GM19239 (cell line): ENCODE measurements at places on chromosomes 1 and 21.

DNA sequence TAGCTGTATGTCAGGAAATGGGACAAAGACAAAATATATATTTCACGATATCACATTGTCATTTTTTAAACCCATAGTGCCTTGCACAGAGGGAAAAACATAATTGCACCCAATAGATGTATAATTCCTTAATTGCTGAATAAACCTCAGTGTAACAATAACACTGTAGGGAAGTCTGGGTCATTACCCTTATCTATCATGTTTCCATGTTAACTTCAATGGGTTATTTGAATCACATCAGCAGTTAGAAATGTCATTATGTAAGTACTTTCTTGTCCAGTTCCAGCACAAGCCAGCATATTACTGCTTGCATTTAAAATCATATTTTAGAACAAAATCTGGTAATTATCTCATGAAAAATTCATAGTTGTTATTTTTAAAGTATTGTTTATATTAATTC, 222.7 kb downstream of the HMCN1 start:
- DNase-seq = no peak

DNA sequence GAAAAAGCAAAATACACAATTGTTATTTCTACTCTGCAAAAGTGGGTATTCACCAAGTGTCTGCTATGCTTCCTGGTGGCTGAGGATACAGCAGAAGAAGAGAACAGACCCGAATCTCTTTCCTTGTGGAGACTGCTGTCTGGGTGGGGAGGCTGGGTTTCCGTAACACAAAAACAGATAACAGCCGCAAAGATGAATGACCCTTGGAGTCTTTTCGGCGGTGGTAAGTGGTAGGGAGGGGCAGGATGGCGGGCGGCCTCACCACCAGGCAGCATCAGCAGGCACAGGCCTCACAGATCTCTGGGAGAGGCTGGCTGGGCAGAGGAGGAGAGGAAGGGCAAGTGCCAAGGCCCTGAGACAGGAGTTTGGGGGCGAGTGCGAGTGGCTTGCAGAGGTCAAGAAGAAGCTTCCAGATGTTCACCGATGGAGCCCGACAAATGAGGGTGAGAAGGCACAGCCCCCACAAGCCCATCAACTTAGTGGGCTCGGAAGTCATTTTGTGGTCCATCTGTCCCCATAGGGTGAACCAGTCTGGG, 164.2 kb downstream of the RHOU start:
- DNase-seq = no peak

- DNase-seq = no peak
These were observed 46.5 kb downstream of the TP73 start for GRCh38 chr1:3698660-3699408.

GRCh38 chr1:205481629-205482151, 22.8 kb upstream of the CDK18 start:
- no peak for DNase-seq

DNA sequence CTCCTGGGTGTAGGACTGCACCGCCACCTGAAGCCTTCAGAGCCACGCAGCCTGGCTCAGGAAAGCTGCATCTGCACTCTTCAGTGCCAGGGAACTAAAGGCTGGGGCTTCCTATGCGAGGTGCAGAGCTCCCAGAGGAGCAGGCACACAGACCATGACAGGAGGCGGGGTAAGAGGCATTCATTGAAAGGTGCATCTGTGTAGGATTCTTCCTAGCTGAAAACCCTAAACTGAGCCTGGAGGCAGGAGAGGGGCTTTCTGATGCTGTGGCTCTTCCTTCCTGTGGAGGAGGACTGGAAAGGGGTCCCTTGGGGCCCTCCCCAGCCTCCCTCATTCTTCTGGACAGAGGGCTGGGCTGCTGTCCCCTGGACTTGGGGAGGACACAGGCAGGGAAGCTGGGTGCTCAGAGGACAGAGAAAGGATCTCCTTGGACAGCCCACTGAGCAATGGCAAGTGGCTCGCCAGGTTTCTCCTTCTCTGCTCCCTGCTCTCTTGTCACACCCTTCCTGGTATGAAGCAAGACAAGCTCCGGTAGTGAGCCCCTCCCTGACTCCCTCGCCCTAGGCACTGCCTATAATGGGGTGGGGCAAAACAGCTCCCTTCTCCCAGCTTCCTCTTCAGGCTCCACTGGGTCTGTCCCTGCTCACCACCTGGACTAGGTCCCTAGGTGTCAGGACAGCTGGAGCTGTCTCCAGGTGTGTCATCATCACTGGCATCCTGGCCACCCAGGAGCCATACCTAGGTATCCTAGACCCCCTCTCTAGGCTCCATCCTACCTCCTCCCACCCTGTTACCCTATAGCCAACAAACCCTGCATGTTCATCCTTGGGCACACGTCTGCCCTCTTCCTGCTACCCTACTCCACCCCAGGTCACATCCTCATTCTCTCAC, 20.0 kb downstream of the S100A6 start:
- no peak for DNase-seq

- DNase-seq = no peak
These were observed 9.1 kb downstream of the ADGRL2 start for GRCh38 chr1:81809808-81810207.

- DNase-seq = no peak
These were observed 200.0 kb downstream of the KCNK2 start for GRCh38 chr1:215282557-215282956.

- no peak for DNase-seq
These were observed 4.9 kb upstream of the CORT start for GRCh38 chr1:10444795-10445397.

DNA sequence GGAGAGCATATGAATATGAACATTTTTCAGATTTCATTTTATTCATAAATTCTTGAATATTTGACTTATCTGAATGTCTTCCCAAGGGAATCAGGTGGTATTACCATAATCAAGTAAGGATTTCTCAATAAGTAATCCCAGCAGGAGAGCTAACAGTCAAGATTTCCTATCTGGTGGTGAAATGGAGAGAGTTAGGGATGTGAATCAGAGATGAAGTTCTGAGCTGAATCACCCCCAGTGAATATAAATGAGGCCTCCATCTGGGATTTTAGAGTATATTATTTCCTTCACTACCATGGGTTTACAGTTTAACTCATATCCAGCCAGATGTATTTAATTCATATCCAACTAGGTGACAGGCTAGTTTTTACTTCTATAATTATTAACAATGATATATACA, 61.5 kb upstream of the RGS2 start:
- DNase-seq = no peak

GRCh38 chr1:22749919-22750684, 39.5 kb downstream of the EPHB2 start:
- no peak for DNase-seq

DNA sequence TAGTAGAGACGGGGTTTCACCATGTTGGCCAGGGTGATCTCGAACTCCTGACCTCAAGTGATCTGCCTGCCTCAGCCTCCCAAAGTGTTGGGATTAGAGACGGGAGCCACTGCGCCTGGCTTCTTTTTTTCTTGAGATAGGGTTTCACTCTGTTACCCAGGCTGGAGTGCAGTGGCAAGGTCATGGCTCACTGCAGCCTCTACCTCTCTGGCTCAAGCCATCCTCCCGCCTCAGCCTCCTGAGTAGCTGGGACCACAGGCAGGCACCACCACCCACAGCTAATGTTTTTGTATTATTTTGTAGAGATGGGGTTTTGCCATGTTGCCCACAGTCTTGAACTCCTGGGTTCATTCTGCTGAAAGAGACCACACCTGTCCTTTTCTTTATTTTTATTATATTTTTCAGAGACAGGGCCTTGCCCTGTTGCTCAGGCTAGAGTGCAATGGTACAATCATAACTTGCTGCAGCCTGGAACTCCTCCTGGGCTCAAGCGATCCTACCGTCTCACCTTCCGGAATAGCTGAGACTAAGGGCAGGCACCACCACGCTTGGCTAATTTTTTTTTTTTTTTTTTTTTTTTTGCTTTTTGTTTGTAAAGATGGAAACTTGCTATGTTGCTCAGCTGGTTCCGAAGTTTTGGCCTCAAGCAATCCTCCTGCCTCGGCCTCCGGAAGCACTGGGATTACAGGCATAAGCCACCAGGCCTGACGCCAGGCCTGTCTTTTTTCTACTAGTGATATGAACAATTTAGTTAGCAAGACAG, 3.1 kb downstream of the LMNA start:
- no peak for DNase-seq

DNA sequence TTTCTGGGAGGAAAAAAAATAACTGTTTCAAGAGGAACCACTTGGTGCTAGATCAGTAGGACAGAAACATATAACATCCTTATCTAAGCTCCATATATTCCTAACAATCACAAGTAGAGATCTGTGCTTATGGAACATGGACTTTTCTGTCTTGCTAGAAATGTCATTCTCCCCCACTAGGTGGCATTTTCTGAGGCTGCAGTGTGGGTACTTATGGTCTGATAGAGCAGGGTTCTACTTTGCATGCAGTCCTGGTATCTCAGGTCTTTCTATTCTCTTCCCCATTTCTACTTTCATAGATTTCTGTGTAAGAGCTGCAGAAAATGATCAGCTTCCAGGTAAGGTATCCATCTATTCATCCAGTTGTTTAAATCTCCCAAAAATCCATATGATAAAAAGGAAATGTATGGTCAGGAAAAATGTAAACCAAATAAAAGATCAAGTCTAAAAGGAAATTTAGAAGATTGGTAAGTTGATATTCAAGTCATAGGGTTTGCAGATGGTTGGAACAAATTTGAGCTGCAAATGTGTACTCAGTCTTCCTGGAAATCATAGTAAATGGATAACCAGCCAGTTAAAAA, 1.5 kb downstream of the ZNF684 start:
- DNase-seq = peak; percentile 27

DNA sequence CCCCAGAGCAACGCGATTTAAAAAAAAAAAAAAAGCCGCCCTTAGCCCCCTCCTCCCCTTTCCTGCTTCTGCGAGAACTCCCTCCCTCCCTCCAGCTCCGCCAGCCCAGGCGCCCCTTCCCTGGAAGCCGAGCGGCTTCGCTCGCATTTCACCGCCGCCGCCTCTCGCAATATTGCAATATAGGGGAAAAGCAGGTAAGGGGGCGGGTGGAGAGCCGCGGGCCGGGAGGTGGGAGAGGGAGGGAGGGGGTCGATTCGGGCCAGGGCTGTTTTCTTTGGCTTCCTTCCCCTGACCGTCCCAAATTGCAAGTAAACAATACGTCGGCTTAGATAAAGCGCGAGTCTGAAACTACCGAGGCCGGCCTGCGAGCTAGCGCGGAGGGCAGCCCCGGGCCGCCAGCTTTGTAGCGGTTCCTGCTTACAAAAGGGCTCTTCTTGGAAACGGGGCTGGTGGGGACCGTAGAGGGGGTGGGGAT, 408 bp downstream of the LMO4 start:
- no peak for DNase-seq

GRCh38 chr1:29083317-29084195, 40.1 kb downstream of the TMEM200B start:
- DNase-seq = no peak

- no peak for DNase-seq
These were observed 674.1 kb downstream of the SMYD3 start for GRCh38 chr1:245832771-245833527.

GRCh38 chr1:6474815-6475282, 8.9 kb upstream of the TNFRSF25 start:
- DNase-seq = no peak

DNA sequence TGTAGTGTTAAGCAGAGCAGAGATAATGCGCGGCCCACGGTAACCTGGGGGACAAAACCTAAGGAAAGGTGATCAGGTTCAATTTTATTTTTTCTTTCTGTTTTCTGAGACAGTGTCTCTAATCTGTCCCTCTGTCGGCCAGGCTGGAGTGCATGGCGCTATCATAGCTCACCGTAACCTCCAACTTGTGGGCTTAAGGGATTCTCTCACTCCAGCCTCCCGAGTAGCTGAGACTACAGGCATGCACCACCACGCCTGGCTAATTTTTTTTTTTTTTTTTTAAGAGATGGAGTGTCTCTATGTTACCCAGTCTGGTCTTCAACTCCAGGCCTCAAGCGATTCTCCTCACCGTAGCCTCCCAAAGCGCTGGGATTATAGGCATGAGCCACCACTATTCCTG, 724 bp upstream of the ANKRD35 start:
- DNase-seq = no peak

GRCh38 chr1:8816831-8817411, 519 bp downstream of the RERE start:
- no peak for DNase-seq

DNA sequence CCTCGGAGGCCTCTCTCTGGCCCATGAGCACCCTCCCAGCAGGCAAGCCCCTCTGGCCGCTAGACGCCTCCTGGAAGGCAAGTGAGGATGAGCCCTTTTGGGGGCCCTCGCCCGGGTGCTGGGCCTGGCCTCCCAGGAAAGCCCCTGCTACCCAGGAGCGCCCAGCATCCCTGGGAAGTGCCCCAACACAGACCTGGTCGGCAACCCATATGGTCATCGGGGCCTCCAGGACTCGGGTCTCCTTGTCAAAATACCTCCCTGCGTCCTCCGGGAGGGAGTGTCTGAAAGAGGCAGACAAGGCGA, 21.0 kb upstream of the TMEM52 start:
- no peak for DNase-seq

DNA sequence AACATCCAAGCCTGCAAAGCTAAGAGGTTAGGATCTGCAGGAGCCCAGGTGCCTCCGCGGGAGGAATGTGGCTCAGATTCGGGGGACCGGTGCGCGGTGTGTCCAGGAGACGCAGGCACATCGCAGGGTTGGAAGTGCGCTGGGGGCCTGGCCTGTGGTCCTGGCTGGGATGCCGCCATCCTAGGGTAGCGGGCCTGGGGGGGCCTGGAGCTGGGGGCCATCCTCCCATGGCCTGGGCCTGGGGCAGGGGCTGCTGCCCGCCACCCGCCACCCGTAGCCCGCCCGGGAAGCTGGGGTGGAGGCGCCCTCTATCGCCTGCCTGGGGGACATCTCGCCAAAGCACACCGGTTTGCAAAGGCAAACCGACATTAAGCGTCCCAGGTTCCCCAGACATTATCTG, 170.6 kb upstream of the ARHGEF16 start:
- DNase-seq = no peak

- no peak for DNase-seq
These were observed 54.9 kb downstream of the TM2D1 start for GRCh38 chr1:61670016-61670415.

- DNase-seq = no peak
These were observed 191.0 kb upstream of the VAMP3 start for GRCh38 chr1:7579831-7580804.

GRCh38 chr1:155083865-155084721, 5.5 kb downstream of the EFNA3 start:
- no peak for DNase-seq

GRCh38 chr1:18560692-18561091, 70.0 kb upstream of the PAX7 start:
- DNase-seq = no peak

GRCh38 chr1:14614341-14614740, 15.9 kb downstream of the KAZN start:
- no peak for DNase-seq

GRCh38 chr21:42251654-42252324, 32.8 kb downstream of the ABCG1 start:
- no peak for DNase-seq

- no peak for DNase-seq
These were observed 3.5 kb upstream of the TMCO2 start for GRCh38 chr1:40244138-40244744.

GRCh38 chr1:14494911-14495310, 103.6 kb upstream of the KAZN start:
- no peak for DNase-seq
